ENCODE measurements at places on chromosomes 1 and 21.

DNA sequence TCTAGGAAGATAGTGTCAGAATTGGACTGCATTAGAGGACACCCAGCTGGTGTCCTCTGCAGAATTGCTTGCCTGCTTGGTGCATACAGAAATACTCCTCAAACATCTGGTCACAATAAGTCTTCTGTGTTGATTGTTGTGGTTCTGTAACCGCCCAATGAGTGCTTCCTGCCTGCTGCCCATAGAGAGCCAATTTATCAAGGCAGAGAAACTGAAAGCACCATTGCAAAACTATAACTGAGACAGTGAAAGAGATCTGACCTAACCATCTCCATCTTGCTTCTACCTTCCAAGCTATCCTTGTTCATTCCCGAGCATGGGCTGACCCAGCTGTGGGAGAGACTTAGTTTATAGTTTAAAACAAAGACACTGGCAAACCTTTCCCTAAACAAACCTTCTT lies 462.4 kb upstream of the RGS18 start:
- DNase-seq: no peak

- DNase-seq: no peak
Observed at GRCh38 chr1:165960136-165960535, 132.7 kb downstream of the UCK2 start.

DNA sequence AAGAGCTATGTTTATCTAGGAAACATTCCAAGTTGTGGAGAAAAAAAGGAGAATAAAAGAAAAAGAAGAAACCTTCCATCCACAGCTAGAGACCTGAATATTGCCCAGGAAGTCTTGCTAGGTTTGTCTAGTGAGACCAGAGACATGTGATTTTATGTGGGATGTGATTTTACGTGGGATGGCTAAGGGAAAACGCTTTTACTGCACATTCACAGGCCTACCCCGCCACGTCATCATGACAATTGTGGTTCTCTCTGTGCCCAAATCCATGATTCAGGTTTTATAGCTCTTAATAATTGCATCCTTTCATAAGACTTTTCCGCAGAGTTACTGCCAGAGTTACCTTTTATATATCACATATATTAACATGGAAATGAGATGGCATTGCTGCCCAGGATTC lies 86.4 kb upstream of the SSX2IP start:
- no peak for DNase-seq

- no peak for DNase-seq
Observed at GRCh38 chr1:153649863-153650235, 8.7 kb upstream of the SNAPIN start.
